Astrocyte of the spinal cord (primary cell): ENCODE measurements at places on chromosomes 5 and 9.

DNA sequence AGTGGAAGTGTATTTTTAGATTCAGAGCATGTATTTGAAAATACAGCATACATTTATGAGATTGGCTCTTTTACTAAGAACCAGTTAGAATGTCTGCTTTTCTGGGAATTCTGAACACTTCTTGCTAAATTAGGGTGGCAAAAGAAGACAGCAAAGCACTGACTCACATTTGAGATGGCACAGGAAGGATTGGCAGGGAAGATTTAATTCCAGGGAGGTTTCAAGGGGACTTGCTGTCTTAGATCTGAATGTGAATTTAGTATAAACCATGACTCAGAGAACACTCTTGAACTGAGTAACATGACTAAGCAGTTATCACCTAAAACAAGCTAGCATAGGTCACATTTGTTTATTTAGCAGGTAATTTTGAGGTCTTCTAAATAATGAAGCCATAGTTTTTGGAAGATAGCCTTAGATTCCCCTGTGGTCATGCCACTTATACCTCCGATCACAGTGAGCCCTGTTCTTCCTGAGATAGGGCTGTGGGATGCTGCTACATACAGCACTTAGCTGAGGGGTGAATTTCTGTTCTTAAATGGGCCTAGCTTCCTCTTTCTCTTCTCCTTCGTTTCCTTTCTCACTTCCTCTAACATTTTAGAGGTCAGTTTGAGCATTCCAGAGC lies 173.8 kb downstream of the PCSK1 start:
- peak; percentile 68 for DNase-seq

GRCh38 chr5:71586052-71586940 lies 844 bp upstream of the MCCC2 start:
- no peak for DNase-seq

GRCh38 chr9:115305543-115305942 lies 187.6 kb upstream of the TNC start:
- DNase-seq = no peak

GRCh38 chr5:115160975-115161475 lies 8.7 kb downstream of the TRIM36 start:
- DNase-seq = no peak

DNA sequence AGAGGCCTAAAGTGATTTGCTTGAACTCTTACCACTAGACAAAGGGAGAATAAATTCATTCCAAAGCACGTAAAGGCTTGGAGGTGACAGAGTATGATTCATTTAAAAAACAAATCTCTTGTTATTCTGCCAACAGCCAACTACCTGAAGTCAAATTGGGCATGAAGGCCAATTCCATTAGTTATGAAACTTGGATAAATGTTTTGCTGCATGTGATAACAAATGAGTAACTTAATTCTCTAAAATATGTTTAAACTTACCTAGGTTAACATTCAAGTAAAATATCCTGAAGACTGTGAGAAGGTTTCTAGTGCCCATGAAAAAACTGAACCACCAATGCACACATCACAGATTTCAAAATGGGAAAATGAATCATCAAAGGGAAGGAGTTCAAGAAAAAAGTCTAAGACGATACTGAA lies 120.1 kb upstream of the TSLP start:
- no peak for DNase-seq
